ENCODE measurements at places on chromosomes 5 and 9. TPM values are rescaled to one million over a fixed set of nuclear protein-coding genes. Genes with fewer than 3 reads are reported as not detected.

DNA sequence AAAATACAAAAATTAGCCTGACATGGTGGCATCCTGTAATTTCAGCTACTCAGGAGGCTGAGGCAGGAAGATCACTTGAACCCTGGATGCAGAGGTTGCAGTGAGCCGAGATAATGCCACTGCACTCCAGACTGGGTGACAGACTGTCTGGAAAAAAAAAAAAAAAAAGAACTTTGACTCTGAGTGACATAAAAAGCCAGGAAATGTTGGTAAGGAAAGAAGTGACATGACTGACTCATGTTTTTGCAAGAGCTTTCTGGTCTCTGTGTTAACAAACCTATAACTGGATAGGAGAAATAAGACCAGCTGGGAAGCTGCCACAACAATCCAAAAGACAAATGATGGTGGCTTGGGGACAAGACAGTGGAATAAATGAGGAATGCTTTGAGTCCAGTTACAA is 272.1 kb downstream of the HINT1 start:
- no peaks in the 10 kb centered on the region for H3K36me3 ChIP-seq
- no peak overlapping the region for H3K4me3 ChIP-seq
- no peak overlapping the region for H3K27ac ChIP-seq
- H3K4me1 ChIP-seq = no peaks in the 10 kb centered on the region
- no peaks in the 10 kb centered on the region for H3K27me3 ChIP-seq
- DNase-seq = no peak

GRCh38 chr5:82335806-82336205 is 57.7 kb upstream of the RPS23 start:
- peak; percentile 66 for DNase-seq
- peak overlapping the region; percentile 88 for H3K27ac ChIP-seq
- no peaks in the 10 kb centered on the region for H3K36me3 ChIP-seq
- no peak overlapping the region for H3K4me3 ChIP-seq

- peak overlapping the region; percentile 41 for H3K4me3 ChIP-seq
- H3K4me1 ChIP-seq = peaks cover 95% of the 10 kb centered on the region
- H3K36me3 ChIP-seq = peaks cover 12% of the 10 kb centered on the region
These were observed 47.3 kb downstream of the TRIO start for GRCh38 chr5:14190194-14191164.

Gene GMCL2
- total RNA-seq = not detected

Gene SPINK4
- total RNA-seq = not detected

DNA sequence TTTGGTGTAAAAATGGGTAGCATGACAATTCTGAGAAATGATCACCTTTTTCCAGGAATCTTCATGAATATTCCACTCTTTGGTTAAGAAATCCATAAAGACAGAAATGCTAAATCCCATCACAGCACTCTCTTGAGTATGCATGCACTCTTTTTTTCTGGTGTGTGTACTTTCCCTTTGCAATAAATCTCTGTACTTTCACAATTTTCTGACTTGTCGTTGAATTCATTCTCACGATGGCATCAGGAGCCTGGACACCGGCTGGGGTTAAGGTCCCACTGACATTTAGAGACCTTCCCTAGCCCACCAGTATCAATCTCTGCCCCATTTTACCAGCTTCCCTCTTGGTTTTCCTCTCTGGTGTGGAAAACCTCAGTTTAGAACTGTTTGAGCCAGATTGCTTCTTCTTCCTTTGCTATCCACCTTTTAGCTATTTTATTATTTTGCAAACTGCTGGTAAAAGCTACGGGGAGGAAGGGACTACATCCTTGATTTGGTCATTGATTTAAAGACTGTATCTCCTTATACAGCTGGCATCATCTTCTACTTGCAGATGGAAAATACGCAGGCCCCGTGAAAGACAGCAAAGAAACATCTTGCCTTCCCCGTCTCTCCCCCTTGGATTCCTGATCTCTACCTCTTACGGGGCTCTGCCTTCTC is 59.9 kb upstream of the ZFR start:
- DNase-seq = peak; percentile 5
- no peaks in the 10 kb centered on the region for H3K36me3 ChIP-seq
- no peaks in the 10 kb centered on the region for H3K27me3 ChIP-seq
- peak overlapping the region; percentile 48 for H3K4me3 ChIP-seq
- peaks cover 51% of the 10 kb centered on the region for H3K4me1 ChIP-seq
- peak overlapping the region; percentile 80 for H3K27ac ChIP-seq

Gene PCDHB9
- total RNA-seq = 2.5 TPM

GRCh38 chr9:127424676-127424999 is 456 bp downstream of the ZNF79 start:
- H3K27me3 ChIP-seq = no peaks in the 10 kb centered on the region
- H3K27ac ChIP-seq = peak overlapping the region; percentile 75
- H3K4me3 ChIP-seq = peak overlapping the region; percentile 91

Gene IRX1
- total RNA-seq = 25.9 TPM

Gene TAF11L10
- not detected for total RNA-seq

DNA sequence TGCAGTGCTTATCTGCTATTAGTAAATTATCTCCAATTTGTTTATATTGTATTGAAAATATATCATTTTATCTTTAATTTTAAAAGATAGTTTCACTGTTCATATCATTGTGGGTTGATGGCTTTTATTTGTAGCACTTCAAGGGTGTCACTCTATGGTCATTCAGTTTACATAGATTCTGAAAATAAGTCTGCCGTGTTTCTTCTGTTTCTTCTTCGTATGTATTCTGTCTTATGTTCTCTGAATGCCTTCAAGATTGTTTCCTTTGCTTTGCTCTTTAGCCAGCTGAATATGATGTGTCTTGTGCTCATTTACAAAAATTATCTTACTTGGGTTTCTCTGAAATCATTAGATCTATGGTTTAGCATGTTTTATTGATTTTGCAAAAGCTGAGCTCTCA is 359.9 kb downstream of the CYLC2 start:
- H3K27me3 ChIP-seq = no peaks in the 10 kb centered on the region
- no peak overlapping the region for H3K4me3 ChIP-seq
- no peak for DNase-seq
- H3K27ac ChIP-seq = no peak overlapping the region
- H3K36me3 ChIP-seq = no peaks in the 10 kb centered on the region

All from GM23248 (cell line).